ENCODE measurements at places on chromosomes 4 and X. TPM values are rescaled to one million over a fixed set of nuclear protein-coding genes. Genes with fewer than 3 reads are reported as not detected.
A peak's percentile ranks its signal among the peaks of the same experiment; 100 is the strongest.

GRCh38 chr4:159526172-159526571, 423.3 kb downstream of the RAPGEF2 start:
- DNase-seq = no peak

GRCh38 chrX:131783555-131784308, 239.4 kb upstream of the STK26 start:
- DNase-seq = peak; percentile 92

DNA sequence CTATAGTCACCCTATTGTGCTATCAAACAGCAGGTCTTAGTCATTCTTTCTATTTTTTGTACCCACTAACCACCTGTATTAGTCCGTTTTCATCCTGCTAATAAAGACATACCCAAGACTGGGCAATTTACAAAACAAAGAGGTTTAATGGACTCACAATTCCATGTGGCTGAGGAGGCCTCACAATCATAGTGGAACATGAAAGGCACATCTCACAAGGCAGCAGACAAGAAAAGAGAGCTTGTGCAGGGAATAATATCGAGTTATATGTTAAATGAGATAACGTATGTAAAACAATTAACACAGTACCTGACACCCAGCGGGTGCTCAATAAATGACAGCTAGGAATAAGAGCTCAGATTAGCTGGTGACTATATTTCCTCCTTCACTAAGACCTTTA, 88.1 kb upstream of the WDR44 start:
- no peak for DNase-seq

The SSX1 gene
- polyA plus RNA-seq = not detected

The SMIM31 gene
- polyA plus RNA-seq = not detected

The MTMR8 gene
- 1.9 TPM for polyA plus RNA-seq

The CPZ gene
- polyA plus RNA-seq = 30.4 TPM

The MAP3K15 gene
- 1.0 TPM for polyA plus RNA-seq
